Islet precursor cell (in vitro differentiated cells): ENCODE measurements at places on chromosomes 6 and 20.

DNA sequence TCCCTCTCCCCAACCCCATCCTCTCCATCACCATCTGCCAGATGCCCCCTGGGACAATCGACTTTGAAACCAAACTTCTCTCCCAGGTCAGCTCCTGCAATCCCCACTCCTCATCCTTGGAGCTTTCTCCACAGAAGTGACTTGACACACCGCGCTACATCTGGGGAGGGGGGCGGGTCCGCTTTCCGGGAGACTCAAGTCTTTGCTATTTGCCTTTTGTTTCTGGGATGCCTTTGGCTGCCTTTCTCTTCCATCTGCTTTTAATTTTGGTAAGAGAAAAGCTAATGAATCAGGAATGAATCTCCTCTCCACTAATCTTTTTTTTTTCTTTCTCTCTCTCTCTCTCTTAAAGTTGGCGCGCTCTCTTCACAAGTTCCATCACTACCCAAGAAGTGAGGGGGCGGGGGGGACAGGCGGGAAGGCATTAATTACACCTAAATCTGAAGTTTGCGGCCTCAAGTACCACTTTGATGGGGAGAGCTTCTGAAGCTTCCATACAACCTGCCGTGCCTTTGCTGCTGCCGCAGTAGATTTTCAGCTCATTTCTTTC lies 664 bp upstream of the TPBG start:
- peak; percentile 57 for DNase-seq

DNA sequence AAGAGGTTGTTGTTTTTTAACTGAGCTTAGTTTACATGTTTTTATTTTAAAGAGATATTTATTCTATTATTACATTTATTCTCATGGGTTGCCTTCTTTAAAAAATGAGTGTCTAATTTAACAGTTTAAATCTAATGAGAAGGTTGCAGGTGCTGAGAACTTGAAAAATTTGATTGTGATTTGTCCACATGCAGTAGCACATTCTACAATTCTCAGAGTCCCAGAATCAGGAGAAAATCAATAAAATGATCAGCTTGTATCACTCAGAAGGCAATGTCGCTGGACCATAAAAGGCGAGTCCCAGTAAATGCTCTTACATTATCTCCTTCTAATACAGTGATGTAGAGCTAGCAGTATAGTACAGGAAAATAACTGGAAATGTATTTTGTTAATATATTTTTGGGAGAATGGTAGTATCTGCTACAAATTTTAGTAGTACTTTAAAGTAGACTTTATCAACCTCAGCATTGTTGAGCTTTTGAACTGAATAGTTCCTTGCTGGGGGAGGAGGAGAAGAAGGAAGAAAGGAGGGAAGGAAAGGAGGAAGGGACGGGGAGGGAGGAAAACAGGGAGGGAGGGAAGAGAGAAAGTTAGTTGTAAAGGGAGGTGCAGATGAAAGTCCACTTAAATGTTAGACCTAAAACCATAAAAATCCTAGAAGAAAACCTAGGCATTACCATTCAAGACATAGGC lies 458.0 kb downstream of the DOK5 start:
- DNase-seq, result no peak

GRCh38 chr6:78966542-78966941 lies 99.2 kb downstream of the IRAK1BP1 start:
- no peak for DNase-seq

DNA sequence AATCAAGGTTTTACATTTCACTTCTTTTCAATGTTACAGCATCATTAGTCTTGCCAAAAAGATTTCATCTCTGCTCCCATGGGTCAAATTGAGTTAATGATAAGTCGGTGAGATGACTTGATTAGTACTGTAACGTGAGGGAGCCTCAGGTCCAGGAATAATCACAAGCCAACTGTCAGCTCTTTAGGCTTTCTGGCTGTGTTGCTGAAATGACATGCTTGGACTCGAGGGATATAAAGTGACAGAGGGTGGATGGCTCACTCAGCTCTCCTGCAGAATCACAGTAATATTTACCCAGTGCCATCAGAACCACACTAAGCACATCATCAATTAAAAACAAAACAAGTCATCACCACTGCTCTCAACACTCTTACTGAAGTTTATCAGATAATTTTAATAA lies 196.2 kb upstream of the THEMIS start:
- no peak for DNase-seq

GRCh38 chr6:108293527-108294296 lies 1.1 kb upstream of the AFG1L start:
- no peak for DNase-seq

DNA sequence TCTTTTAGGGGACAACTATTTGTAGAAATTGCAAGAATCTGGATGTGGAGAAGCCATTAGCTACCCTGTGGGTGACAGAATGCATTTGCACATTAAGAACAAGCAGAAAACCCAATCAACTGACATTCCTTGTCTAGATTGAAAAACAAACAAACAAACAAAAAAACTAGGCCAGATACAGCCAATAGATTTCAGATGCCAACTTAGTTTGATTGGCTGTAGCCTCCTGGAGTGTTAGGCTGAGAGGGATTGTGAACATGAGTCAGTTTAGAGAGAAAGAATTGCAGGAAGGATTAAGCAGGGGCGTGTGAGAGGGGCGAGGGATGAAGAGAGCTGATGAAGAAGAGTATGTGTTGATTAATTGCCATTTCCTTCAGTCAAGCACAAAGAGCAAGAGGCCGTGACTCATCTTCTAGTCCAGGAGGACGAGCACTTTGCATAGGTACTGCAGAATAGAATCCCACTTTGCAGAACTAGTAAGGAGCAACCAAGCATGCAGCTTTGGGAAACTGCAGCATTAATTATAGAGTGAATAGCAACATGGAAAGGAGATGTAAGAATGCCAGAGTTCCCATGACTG lies 188.0 kb upstream of the RAB32 start:
- no peak for DNase-seq

DNA sequence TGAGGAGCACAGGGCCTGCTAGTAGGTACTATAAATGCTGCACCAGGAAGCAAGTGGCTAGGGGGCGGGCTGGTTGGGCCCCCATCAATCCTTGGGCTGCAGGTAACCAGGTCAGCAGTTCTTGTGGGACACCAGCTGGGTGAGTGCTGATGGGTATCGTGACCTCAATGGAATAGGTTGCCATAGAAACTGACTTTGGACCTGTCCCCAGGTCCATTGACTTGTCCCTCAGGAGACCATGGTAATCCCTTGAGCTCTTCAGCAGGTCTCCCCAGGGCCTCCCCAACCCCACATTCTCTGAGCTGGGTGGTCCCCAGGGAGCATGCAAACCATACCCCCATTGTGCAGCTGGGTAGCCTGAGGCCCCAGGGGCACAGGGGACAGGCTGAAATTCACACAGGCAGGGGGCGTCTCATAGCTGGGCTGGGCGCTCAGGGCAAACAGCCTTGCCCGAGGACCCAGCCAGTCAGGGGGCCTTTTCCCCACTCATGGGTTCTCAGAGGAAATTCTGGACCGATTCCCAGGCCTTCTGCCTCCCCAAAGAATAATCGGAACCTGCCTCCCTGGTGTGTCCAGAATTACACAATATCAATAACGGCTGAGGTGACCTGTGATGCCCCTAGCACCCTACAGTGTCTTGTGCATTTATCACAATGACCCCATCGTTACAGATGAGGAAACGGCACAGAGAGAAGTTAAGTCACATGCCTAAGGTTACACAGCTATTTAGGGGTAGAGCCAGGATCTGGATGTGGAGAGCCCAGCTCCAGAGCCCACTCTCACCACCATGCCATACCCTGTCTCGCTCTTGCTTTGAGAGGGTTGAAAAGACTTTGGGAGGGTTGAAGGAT lies 35.9 kb downstream of the SRC start:
- peak; percentile 24 for DNase-seq

GRCh38 chr6:108260126-108260808 lies 573 bp downstream of the SNX3 start:
- peak; percentile 76 for DNase-seq

GRCh38 chr6:79188885-79189480 lies 45.5 kb downstream of the HMGN3 start:
- no peak for DNase-seq

GRCh38 chr6:124319410-124319809 lies 515.7 kb downstream of the NKAIN2 start:
- no peak for DNase-seq

- DNase-seq, result no peak
Measured at GRCh38 chr6:114000069-114000468, 29.1 kb upstream of the HDAC2 start.
